ENCODE measurements at places on chromosomes 6 and 20. TPM values are rescaled to one million over a fixed set of nuclear protein-coding genes. Genes with fewer than 3 reads are reported as not detected.
A peak's percentile ranks its signal among the peaks of the same experiment; 100 is the strongest.

The SLC12A5 gene
- not detected for total RNA-seq

The GJA1 gene
- total RNA-seq, result 4.0 TPM

The DEFB110 gene
- not detected for total RNA-seq

DNA sequence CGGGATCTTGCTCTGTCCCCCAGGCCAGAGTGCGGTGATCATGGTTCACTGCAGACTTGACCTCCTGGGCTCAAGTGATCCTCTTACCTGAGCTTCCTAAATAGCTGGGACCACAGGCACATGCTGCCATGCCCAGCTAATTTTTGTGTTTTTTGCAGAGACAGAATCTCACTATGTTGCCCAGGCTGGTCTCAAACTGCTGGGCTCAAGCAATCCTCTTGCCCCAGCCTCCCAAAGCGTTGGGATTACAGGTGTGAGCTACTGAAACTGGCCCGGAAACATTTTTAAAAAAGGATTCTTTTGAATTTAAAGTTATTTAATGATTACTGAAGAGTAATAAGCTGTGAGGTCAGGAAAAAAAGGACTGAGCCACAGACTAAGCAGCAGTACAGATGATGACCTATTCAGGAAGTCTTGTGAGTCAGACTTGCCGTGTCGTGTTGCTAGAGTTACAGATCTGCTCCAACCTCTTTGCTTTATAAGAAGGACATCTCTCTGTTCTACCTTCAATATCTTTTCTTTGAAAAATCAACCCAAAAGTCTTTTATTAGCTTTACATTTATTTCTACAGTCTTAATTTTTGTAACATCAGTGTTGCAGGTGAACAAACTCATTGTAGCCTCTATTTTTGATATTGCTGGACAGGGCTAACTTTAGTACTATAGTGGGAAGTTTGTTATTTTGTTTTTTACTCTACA is 108.7 kb downstream of the NCOA3 start:
- DNase-seq, result peak; percentile 44

DNA sequence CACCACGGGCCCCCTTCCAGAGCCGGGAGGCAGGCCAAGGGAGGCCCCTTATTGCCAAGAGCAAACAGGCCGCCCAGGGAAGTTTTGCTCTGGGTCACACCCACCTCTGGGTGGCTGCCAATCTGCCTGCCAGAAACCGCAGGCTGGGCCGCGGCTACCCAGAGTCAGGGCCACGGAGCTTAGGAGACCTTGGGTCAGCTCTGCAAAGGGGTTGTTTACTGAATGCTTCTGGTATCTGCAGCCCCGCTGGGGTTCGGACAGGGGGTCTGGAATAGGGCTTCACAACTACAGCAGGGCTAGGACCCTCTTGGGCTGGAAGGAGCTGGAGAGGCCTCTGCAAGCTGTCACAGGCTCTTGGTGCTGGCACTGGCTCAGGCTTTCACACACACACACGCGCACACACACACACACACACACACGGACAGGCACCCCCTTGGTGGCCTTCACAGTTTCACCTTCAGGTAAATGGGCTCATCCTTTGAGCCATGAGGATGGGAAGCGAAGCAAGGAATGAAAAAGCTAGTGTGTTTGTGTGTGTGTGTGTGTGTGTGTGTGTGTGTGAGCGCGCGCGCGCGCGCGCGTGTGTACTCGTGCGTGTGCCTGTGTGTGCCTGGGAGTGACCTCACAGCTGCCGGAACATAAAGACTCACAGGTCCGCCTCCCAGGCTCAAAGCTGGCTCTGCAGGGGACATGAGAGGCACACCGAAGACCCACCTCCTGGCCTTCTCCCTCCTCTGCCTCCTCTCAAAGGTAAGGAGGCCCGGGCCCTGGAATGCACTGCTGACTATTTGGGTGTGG is at the start of gene CCN5:
Gene CCN5, plus strand, starts transcription at position 669 of the 798 bp plus-strand sequence. Its CDS starts 22 bp downstream, at position 691.
- peak; percentile 87 for DNase-seq

GRCh38 chr20:30595698-30596097 is 661.8 kb upstream of the DEFB115 start:
- no peak for DNase-seq

DNA sequence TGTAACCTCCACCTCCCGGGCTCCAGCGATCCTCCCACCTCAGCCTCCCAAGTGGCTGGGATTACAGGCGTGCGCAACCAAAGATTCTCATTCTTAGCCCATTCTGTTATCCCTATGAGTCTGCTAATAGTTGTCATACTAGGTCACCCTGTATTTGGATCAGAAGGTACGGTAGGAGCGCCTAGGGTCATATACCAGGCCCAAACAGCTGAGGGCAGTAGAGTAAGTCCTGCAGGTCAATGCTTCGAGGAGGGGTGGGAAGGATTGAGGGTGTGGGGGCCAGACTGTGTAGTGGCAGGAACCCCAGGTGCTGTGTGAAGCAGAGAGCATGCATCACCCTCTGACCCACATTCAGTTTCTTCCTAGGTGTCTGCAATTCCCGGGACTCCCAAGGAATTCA is 22.7 kb upstream of the POU5F1 start:
- DNase-seq, result no peak

DNA sequence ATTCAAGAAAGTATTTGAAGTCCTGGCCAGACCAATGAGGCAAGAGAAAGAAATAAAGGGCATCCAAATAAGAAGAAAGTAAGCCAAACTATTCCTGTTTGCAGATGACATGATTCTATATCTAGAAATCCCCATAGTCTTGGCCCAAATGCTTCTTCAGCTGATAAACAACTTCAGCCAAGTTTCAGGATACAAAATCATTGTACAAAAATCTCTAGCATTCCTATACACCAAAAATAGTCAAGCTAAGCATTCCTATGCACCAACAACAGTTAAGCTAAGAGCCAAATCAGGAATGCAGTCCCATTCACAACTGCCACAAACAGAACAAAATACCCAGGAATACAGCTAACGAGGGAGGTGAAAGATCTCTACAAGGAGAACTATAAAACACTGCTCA is 60.1 kb upstream of the PHIP start:
- DNase-seq, result no peak

GRCh38 chr6:134261766-134262165 is 56.1 kb downstream of the SGK1 start:
- no peak for DNase-seq

All from transverse colon (tissue), 4 donors.